AG10803 (cell line): ENCODE measurements at places on chromosomes 7 and 10.
A peak's percentile ranks its signal among the peaks of the same experiment; 100 is the strongest.

DNA sequence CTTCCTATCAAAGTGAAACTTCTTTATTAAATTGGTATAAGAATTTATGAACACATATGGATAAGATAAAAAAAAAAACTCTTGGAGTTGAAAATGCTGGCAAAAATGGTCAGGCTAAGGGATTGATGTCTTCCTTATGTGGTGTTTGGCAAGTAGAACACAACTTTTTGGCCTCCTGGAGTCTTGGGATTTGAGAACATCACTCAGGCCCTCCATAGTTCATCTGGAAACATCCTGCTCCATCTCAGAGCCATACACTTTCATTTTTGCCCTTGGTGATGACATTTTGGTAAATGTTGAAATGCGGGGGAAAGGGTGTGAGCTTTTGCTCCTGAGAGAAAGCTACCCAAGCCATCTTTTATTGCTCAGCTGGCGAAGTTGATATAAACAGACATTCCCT lies 27.5 kb upstream of the BTBD16 start:
- peak; percentile 91 for DNase-seq

DNA sequence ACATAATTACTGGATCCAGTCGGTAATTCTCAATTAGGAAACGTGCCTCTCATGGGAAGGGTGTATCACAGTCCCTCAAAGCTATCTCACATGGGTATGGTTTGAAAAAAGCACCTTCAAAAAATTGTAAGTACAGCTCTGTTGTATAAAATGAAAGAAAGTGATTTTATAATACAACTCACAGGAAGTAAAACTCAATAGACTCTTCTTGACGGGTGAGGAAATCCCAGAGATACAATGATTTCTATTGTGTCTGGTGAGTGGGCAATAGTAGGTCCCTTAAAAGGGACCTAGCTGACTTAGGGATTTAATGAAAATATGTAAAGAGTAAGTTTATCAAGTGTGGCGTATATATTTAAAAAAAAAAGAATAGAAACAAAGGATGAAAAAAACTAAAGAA lies 27.0 kb downstream of the TASOR2 start:
- DNase-seq, result no peak

- DNase-seq, result no peak
Observed at GRCh38 chr7:116792813-116793212, 69.6 kb upstream of the CAPZA2 start.

DNA sequence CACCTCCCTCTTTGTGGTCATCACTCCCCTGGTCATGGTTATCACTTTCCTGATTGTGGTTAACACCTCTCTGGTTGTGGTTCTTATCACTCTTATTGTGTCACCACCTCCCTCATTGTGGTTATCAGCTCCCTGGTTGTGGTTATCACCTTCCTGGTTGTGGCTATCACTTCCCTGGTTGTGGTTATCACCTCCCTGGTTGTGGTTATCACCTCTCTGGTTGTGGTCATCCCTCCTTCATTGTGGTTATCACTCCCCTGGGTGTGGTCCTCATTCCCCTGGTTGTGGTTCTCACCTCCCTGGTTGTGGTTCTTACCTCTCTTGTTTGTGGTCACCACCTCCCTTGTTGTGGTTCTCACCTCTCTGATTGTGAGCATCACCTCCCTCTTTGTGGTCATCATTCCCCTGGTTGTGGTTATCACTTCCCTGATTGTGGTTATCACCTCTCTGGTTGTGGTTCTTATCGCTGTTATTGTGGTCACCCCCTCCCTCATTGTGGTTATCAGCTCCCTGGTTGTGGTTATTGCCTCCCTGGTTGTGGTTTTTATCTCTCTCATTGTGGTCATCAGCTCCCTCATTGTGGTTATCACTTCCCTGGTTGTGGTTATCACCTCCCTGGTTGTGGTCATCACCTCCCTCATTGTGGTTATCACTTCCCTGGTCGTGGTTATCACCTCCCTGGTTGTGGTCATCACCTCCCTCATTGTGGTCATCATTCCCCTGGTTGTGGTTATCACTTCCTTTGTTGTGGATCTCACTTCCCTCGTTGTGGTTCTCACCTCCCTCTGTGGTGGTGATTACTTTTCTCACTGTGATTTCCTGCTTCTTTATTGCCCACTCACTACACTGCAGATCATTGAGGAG lies 106.7 kb downstream of the GPR26 start:
- DNase-seq, result no peak

- peak; percentile 60 for DNase-seq
Observed at GRCh38 chr10:33133557-33133956, 175.5 kb upstream of the ITGB1 start.

DNA sequence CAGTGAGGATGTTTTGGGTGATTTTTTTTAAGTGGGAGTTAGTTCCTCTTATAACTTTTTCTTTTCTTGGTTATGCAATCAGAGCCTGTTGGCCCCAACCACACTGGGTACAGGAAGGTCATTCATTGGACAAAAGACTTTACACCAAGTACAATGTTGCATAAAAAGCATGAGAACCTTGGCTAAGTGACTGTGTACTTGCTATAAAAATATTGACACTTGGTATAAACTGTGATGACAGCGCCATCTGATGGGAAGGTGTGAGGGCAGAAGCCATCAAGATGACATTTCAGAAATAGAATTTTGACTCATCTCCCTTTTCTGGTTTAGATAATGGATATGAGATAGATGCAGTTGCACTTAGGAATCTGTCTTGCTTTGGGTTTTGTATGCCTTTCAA lies 126.4 kb upstream of the CCDC6 start:
- DNase-seq, result peak; percentile 41

DNA sequence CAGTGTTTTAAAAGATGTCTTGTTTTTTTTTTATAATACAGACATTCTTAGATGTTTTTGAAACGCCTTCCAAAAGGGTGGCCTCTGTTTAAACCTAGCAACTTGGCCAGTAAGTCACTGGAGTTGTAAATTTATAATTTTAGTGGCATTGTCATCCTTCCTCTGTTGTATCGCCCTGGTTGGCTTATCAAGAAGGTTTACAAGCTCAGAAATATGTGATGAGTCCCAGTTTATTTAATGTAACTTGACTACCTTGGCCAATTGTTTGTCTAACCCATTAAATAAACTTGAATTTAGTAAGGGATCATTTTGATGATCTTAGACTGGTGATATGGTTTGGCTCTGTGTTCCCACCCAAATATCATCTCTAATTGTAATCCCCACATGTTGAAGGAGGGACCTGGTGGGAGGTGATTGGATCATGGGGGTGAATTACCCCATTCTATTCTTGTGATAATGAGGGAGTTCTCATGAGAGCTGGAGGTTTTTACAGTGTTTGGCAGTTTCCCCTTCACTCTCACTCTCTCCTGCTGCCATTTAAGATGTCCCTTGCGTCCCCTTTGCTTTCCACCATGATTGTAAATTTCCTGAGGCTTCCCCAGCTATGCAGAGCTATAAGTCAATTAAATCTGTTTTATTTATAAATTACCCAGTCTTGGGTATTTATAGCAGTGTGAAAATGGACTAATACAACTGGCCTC lies 13.4 kb upstream of the NT5C3A start:
- no peak for DNase-seq

DNA sequence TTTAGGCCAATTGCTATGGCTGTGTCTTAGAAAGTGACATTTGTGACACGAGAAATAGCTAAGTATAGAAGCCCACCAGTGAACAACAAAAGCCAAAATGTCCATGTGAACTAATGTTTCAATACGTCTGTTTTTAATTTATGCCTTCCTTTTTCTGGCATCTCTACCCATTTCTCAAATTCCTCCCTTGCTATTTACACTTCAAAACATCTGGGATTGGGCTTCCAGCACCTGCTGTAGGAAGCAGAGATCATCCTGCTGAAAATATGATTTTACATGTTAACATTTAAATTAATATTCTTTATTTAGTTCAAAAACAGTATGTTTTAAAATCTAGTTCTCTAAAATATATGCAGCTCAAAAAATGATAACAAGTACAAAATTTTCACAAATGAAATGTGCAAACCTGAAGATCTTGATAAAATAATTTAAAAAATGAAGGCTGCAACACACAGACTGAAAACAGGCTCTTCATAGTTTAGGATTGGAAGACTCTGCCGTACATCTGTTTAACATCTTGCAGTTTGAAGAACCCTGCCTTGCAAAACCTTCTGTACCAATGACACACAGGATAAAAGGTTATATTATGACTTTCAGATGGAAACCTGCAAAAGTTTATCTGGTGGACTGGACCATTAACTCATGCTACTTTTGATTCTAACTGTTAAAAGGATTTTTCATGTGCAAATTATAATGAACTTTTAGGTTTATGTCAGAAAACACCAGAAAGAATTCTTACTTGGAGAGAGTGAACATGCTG lies 408.4 kb downstream of the SUGCT start:
- peak; percentile 82 for DNase-seq

GRCh38 chr7:82202107-82202506 lies 241.5 kb downstream of the CACNA2D1 start:
- DNase-seq, result no peak

DNA sequence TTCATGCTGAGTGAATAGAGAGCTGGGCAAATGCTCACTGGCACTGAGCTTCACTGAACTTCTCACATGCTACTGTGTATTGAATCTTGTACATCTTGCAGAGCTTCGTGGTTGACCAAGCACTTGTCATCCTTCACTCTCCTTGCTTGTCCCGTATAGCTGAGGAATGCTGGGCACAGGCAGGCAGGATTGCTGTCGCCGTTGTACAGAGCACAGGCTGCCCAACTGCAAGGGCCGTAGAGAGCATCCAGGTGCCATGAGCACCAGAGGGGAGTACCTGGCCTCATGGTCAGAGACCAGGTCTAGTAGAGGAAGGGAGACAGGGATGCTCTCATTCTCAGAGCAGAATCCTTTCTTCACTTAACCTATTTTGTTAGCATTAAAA lies 99.8 kb upstream of the RET start:
- DNase-seq, result no peak

GRCh38 chr7:150451833-150452461 lies 1.5 kb downstream of the GIMAP8 start:
- peak; percentile 3 for DNase-seq

DNA sequence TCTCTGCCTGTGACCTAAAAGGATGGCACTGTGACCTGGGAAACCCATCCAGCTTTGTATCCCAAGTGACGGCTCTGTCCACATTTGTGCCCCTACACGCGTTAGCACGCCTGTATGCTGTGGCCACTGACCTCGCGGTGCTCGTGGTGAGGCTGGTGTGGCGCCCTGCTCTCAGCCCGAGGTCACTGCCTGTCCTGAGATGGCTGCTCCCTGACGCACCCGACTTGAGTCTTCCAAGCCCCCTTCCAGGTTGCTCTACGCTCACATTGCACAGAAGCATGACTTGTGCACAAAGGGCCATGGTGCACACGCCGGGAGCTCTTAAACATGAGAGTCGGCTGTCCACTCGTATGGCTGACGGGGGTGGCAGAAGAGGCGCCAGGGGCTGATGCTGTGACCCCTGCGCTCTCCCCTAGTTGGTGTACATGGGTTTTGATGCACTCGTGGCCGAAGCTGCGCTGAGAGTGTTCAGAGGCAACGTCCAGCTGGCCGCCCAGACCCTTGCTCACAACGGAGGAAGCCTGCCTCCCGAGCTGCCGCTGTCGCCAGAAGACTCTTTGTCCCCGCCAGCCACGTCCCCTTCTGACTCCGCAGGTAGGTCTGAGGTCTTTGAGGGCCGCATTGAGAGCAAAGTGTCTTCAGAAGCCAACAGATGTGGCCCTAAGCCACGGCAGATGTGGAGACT lies 33.5 kb downstream of the WDR86 start:
- no peak for DNase-seq

DNA sequence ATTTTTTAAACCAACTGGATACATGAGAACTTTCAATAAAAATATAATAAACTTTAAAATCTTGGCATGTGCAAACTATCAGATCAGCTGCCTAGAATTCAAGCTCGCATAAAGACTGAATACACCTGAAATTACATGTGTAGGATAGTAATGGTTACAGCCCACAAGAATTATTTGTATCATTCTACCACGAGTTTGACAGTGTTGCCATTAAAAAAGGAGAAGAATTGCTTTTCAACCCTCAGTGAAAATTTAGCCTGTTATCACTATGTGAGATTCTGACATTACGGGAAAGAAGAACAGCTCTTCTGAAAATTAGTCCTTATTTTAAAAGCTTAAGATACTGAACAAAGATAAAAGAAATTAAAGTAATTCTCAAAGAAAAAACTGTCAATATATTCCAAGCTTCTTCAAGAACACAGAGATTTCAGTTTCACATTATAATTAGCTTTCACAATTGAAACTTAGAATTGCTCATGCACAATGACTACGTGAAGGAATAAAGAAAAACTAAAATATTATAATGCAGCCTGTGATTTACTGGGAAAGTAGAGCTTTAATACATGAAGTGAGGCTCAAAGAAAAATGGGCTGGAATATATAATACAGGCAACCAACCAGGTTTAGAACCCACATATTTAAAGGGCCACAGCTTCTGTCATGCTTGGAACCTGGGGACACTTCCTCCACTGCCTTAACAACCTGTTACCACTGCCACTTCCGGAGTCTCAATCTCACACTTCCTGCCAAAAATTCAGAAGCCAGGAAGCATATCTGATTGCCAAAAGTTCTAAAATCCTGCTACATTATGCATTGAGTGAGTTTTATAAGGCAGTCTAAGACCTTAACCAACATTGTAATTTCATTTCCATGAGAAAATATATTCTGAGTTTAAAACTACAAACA lies 23.2 kb downstream of the TPK1 start:
- no peak for DNase-seq
